ENCODE measurements at places on chromosomes 16 and 17.

DNA sequence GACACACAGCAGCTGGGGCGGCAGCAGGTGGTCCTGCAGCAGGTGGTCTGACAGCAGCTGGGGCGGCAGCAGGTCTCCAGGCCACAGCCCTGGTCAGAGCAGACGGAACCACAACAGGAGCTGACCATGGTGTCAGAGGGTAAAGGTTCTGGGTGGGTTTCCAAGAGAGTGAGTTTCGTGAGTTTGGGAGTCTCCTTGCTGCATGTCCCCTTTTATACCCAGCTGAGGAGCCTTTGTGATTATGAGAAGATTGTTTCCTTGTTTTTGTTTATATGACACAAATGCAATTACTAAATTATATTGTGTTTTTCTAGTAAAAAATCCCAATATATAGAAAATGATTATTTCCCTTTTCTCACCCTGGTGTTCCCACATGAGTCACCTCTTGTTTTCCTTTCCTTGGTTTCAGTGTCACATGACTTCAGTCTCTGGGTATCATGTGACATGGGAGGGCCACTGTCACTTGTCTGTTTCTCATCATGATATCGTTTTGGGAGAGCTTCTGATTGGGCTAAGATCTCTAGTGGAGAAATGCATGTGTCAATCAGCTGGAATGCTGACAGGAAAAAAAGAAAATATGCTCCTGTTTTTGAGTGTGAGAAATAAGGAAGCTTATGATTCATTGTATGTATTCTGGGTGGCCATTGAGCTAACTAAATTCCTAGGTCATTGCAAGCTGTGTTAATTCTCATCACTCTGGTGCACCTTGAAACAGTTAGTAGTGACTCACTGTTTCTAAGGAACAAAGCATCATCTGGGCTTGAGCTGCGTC is at the start of gene KRTAP4-6:
Gene KRTAP4-6, minus strand, starts transcription at position 185 of the 772 bp plus-strand sequence. Its CDS starts 57 bp downstream, at position 128.
- no peak for DNase-seq

DNA sequence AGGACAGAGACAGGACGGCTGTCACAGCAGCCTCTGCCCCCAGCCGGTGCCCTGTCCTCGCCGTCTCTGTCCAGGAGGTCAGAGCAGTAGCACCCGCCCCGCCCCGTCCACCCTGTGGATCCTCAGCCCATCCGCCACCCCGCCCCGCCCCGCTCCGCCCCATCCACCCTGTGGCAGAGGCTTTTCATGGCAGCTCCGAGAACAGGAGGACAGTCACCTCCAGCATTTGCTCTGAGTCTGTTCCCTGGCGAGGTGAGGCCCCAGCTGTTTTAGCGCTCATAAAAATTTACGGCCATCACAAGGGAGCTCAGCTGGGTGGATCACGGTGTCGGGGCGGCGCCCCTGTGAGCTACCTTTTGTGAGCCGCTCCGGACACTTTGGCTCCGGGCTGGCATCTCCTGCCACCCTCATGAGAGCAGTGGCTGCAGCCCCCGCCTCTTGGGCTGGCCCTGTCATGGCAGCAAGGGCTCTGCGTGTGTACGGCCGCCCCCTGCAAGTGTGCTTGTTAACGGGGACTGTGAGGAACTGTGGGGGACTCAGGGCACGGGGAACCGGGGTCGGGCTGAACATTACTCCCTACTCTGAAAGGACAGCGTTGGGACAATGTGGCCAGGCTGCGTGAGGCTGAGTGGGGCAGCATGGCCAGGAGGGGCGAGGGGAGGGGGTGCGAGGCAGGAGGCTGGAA is 32.3 kb upstream of the GNG13 start:
- no peak for DNase-seq

DNA sequence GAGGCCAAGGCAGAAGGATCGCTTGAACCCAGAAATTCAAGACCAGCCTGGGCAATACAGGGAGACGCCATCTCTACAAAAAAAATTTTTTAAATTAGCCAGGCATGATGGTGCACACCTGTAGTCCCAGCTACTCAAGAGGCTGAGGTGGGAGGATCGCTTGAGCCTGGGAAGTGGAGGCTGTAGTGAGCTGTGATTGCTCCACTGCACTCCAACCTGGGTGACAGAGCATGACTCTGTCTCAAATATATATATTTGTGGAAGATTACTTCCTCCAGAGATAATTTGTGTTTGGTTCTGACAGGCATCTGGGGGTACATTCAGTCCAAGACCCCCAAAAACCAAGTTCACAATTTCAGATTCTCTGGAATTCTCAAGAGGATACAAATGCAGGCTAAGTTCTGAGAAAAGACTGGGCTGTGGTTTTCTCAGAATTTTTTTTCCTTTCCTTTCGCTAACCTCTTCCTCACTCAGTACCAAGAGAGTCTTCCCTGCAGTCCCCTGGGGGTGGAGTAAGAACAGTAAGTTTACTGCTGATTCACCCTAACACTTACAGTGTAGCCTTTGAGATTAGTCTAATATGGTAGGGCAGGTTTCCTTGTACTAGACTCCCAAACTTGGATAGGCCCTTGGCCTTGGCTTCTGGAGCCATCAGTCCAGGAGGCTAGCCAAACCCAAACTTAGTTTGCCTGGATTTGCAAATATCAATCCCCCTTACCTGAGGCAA is 15.1 kb downstream of the GSDMB start:
- no peak for DNase-seq

DNA sequence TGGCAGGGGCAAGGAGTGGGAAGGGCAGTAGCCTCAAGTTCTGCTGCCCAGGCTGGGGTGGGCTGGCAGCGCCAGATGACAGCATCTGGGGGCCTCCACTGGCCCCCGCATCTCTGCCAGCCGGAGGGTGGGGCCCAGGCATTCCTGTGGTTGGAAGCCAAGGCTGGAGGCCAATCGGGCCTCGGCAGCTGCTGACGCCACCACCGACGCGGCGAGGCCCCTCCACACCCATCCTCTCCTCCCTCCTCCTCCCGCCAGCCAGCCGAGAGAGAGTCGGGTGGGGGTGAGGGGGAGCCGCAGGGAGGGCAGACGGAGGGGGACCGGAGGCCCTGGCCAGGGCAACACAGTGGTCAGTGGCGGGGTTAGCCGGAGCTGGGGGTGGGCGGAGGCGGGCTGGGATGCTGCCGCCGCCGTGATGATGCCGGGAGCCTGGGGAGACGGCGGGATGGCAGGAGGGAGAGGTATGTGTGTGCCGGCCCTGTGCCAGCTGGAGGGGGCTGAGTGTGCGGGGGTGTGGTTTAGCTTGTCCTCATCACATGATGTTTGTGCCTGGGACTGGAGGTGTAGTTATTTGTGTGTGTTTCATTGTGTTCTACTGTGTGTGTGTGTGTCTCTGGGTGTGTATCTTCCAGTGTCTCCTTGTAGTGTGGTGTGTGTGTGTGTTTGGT is 36.6 kb downstream of the ARHGAP23 start:
- peak; percentile 54 for DNase-seq

DNA sequence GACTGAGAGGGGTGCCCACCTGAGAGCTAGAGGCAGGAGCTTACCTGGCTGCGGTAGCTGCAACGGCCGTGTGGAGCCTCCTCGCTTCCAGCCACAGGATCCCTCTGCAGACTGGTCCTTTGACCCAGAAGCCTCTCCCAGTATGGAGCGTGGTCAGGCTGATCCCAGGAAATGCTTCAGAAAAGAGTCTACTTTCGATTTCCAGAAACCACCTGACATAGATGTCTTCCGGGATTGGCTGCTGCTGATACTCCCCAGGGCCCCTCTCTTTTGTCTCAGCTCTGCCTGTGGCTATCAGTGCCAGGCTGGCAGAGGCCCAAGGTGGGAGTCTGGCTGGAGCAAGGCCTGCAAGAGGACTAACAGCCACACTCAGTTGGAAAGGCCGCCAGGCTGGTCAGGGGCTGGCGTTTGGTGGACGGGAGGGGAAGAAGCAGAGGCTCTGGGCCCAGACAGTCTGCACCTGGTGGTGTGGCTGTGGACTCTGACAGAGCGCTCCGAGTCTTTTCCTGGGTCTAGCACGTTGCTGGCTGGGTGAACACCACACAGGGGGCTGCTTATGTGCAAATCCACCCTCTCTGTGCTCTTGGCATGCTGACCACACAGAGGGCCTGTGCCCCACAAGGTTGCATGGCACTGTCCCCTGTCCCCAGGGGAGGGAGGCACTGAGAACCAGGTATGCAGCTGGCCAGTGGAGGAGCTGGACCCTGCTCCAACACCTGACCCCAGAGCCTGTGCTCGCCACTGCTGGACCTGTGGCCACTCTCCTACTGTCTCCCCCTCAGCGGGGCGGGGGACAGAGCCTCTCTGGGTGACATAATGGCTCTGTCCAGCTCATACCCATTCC is at the start of gene LGALS3BP:
Gene LGALS3BP, minus strand, starts transcription at position 144 of the 844 bp plus-strand sequence. CDS start 2,732 bp downstream, outside the sequence.
- DNase-seq, result peak; percentile 82

DNA sequence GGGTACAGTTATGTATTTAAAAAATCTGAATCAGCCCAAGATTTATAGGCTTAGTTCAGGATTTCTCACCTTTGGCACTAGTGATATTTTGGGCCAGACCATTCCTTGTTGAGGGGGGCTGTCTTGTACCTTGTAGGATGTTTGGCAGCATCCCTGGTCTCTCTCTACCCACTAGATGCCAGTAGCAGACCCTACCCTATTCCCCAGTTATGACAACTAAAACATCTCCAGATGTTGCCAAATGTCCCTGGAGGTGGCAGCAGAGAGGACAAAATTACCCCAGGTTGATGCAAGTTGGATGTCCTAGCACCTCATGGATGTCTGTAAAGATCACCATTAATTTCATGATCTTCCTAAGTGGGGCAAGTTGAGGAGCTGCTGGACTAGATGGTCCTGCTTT is 45.8 kb downstream of the SYT17 start:
- no peak for DNase-seq

GRCh38 chr17:4208238-4208637 is 55.5 kb downstream of the ANKFY1 start:
- DNase-seq, result no peak

DNA sequence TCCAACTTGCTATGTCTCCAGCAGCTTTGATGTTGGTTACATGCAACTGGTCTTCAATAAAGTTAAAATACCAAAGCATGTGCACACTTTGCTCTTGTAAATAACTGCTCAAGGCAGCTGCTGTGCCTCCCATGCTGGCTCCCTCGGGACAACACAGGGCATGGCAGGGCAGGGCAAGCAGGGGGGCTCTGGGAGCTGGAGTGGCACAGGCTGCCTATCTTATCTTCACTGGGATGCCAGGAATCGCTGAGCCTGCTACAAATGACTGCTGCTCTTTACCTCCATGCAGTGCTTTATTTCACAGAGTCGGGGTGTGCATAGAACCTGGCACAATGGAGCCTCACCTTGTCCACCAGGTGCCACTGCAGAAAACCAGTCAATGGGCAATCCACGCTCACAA is 21.8 kb downstream of the PEMT start:
- no peak for DNase-seq

- DNase-seq, result no peak
Observed at GRCh38 chr16:21611198-21611555, 11.8 kb downstream of the METTL9 start.

DNA sequence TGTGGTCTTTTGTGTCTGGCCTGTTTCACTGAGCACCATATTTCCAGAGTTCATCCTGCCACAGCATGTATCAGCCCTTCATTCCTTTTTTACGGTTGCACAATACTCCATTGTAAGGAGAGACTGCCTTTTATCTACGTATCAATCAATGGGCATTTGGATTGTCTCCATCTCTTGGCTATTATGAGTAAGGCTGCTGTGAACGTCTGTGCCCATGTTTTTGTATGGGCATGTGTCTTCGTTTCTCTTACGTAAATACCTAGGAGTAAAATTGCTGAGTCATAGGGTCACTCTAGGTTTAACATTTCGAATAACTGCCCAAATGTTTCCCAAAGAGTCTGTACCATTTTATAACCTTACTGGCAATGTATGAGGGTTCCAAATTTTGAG is 202.8 kb upstream of the FOXF1 start:
- no peak for DNase-seq

GRCh38 chr16:3793161-3793576 is 75.8 kb upstream of the TRAP1 start:
- DNase-seq, result no peak

GRCh38 chr17:42584880-42585279 is 7.4 kb upstream of the PSMC3IP start:
- no peak for DNase-seq

- DNase-seq, result no peak
Observed at GRCh38 chr17:78120971-78121800, 7.4 kb downstream of the TMC6 start.

DNA sequence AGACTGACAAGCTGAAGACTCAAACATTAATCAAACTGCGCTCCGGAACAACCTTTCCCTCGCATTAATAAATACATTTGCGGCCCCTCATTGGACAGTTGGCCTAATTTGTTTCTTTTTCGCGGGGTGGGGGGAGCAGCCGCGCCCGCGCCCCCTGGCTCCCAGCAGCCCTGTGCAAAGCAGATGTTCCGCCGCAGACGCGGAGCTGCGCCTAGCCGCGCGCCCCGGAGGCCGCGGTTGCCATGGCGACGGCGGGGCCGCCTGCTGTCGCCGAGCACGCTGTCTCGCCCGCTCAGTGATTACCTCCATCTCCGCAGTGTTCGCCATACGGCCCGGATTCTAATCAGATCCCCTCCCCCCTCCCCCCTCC is 25.5 kb downstream of the COPZ2 start:
- peak; percentile 87 for DNase-seq

- DNase-seq, result no peak
Observed at GRCh38 chr17:55314061-55314783, 49.5 kb downstream of the HLF start.

- no peak for DNase-seq
Observed at GRCh38 chr17:50328363-50329325, 17.3 kb upstream of the XYLT2 start.

DNA sequence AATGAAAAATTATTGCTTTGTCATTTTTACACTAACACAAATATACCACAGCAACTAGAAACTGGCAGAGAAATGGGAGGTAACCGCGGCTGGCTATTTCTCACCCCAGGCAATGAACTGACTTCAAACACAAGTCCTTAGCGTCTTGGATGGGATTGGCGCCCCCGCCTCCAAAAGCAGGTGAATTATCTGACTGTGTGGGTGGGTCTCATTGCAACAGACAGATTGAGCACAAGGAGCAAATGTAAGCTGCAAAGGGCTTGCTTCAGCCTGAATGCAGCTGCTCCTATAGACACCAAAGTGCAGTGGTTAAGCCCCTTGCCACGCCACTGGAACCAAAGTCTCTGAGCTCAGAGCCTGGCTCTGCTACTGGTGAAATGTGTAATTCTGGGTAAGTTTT is 225.0 kb downstream of the XYLT1 start:
- no peak for DNase-seq

- DNase-seq, result no peak
Observed at GRCh38 chr17:903691-904481, 75.7 kb downstream of the NXN start.

DNA sequence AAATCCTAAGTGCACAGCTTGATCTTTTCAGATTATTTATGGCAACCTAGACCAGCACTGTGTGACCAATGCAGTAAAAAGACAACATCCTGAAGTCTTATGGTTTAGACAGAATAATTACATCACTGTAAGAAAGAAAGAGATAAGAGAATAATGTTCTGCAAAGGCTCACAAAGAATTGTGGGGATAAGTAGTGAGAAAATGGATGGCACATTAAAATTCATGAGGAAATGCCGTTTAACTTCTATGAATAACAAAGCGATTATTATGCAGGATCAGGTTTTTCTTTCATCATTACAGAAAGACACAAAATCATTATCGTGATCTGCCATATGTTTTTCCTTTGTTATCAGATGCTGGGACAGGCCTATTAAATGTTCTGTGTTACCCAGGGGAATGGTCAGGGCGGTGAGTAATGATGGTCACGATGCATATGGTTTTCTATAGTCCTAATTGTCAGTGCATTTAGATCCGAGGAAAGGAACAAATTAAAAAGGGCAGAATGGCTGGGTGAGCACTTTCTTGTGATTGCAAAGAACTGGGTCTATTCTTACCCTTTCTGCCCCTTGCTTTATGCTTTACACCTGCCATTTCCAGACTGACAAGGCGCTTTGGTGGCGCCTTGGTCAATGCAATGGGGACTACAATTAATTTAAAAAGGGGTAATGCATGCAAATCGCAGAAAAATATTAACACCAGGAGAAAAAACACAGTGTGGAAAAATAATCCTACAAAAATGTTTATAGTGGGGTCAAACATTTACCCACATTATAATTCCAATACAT is 18.1 kb upstream of the DHX40 start:
- no peak for DNase-seq

Measured in NCI-H1105 (cell line).